ENCODE measurements at places on chromosomes 2 and 18. TPM values are rescaled to one million over a fixed set of nuclear protein-coding genes. Genes with fewer than 3 reads are reported as not detected.

ACKR3 gene
- 52.0 TPM for total RNA-seq

CYP27C1 gene
- 1.3 TPM for total RNA-seq

NTSR2 gene
- 1.1 TPM for total RNA-seq

SAG gene
- total RNA-seq, result not detected

- H3K4me3 ChIP-seq, result no peak overlapping the region
- no peaks in the 10 kb centered on the region for H3K36me3 ChIP-seq
- H3K4me1 ChIP-seq, result no peaks in the 10 kb centered on the region
- no peaks in the 10 kb centered on the region for H3K27me3 ChIP-seq
Measured at GRCh38 chr2:30325600-30326328, 94.4 kb downstream of the LBH start.

GRCh38 chr2:4604767-4605166 lies 901.4 kb downstream of the DCDC2C start:
- no peaks in the 10 kb centered on the region for H3K36me3 ChIP-seq
- H3K27ac ChIP-seq, result no peak overlapping the region
- H3K27me3 ChIP-seq, result no peaks in the 10 kb centered on the region
- H3K4me1 ChIP-seq, result no peaks in the 10 kb centered on the region

DNA sequence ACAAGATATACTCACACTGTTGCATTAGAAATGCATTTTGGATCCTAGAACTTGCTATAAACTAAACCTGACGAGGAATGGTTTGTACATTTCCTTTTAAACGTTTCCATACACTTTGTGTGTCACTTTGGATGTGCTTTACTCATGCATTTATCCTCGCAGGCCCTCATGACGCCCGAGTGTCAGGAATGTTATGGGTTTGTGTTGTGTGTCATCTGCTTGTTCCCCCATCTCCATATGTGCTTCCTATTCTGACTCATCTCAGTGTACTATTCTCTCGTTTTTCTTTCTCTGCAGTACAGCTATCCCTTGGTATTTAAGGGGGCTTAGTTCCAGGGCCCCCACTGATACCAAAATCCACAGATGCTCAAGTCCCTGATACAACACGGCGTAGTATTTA lies 121.5 kb upstream of the RASGRP3 start:
- no peak overlapping the region for H3K27ac ChIP-seq
- no peaks in the 10 kb centered on the region for H3K36me3 ChIP-seq
- DNase-seq, result no peak
- no peaks in the 10 kb centered on the region for H3K4me1 ChIP-seq
- H3K27me3 ChIP-seq, result no peaks in the 10 kb centered on the region

DNA sequence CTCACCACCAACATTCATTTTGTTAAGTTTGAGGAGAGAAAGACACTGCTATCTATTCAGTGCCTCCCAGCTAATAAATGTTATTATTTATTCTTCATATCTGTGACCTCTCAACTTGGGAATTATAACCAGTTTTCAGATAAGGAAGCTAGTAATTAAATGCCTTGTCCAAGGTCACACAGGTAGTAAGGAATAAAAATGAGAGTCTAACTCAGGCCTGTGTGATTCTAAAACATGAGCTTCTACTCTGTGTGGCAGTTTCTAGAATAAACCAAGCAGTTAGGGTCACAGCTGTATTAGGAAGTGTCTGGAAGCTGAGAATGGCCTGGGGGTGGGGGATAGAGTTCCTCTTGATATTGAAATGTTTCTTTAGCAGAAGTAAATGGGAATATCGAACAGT lies 137.8 kb upstream of the LRATD1 start:
- H3K36me3 ChIP-seq, result no peaks in the 10 kb centered on the region
- H3K4me3 ChIP-seq, result no peak overlapping the region
- no peak overlapping the region for H3K27ac ChIP-seq
- no peaks in the 10 kb centered on the region for H3K27me3 ChIP-seq
- no peaks in the 10 kb centered on the region for H3K4me1 ChIP-seq

GRCh38 chr18:11655606-11655932 lies 33.5 kb upstream of the GNAL start:
- no peak overlapping the region for H3K27ac ChIP-seq
- peaks cover 6% of the 10 kb centered on the region for H3K27me3 ChIP-seq
- no peaks in the 10 kb centered on the region for H3K36me3 ChIP-seq
- peaks cover 7% of the 10 kb centered on the region for H3K4me1 ChIP-seq

DNA sequence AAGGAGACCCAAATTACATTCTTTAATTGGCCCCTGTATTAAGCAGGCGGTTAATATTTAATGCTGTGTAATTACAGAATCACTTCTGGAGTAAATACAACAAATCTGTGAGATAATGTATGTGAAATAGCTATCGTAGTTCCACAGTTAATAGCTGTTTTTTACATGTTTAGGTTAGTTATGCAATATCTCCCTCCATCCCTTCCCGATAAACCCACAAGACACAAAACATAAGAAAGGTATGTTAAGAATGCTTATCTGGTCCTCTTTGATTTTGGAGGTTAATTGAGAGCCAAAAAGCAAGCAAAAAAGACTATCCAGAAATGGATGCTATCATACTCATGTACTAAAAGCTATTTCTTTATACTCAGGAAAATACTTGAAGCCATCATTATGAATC lies 49.1 kb downstream of the ZNF638 start:
- no peak overlapping the region for H3K27ac ChIP-seq
- no peak for DNase-seq
- no peaks in the 10 kb centered on the region for H3K4me1 ChIP-seq
- H3K4me3 ChIP-seq, result no peak overlapping the region
- H3K36me3 ChIP-seq, result peaks cover 11% of the 10 kb centered on the region
- H3K27me3 ChIP-seq, result no peaks in the 10 kb centered on the region

GRCh38 chr18:62354151-62354550 lies 29.0 kb downstream of the TNFRSF11A start:
- no peaks in the 10 kb centered on the region for H3K27me3 ChIP-seq
- H3K36me3 ChIP-seq, result no peaks in the 10 kb centered on the region
- no peak overlapping the region for H3K27ac ChIP-seq
- H3K4me1 ChIP-seq, result no peaks in the 10 kb centered on the region

GRCh38 chr18:11391661-11392060 lies 217.7 kb upstream of the SLC35G4 start:
- H3K27ac ChIP-seq, result no peak overlapping the region
- no peak for DNase-seq
- H3K36me3 ChIP-seq, result no peaks in the 10 kb centered on the region

- DNase-seq, result no peak
- H3K4me3 ChIP-seq, result no peak overlapping the region
- no peaks in the 10 kb centered on the region for H3K27me3 ChIP-seq
- no peak overlapping the region for H3K27ac ChIP-seq
Measured at GRCh38 chr18:44883671-44884070, 203.0 kb downstream of the SETBP1 start.

DNA sequence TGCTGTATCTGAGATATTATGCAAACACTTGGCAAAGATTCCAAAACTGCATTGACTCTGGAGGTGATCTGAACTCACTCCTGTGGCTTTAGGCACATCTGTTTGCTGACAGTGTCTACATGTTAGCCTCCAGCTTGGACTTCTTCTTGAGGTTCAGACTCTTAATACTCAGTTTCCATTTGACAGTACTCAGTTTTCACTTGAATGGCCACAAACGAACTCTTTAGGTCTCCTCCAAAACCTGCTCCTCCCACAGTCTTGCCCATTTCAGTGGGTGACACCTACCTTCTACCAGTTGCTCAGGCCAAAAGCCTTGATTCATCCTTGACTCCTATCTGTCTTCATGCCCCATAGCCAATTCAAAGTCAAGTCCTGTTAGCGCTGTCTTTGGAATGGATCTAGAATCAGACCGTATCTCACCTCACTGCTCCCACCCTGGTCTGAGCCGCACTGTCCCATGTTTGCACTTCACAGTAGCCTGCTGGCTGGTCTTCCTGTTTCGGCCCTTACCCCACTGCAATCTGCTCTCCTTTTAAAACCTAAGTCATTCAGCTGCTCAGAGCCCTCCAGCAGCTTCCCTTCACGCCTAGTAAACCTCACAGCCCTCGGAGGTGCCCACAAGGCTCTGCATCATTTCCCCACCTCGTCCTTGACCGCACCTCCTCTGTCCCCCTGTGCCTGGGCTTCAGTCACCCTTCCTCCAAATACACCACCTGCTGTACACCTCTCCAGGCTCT lies 10.5 kb downstream of the ATG16L1 start:
- H3K4me3 ChIP-seq, result no peak overlapping the region
- no peak overlapping the region for H3K27ac ChIP-seq
- H3K4me1 ChIP-seq, result no peaks in the 10 kb centered on the region

DNA sequence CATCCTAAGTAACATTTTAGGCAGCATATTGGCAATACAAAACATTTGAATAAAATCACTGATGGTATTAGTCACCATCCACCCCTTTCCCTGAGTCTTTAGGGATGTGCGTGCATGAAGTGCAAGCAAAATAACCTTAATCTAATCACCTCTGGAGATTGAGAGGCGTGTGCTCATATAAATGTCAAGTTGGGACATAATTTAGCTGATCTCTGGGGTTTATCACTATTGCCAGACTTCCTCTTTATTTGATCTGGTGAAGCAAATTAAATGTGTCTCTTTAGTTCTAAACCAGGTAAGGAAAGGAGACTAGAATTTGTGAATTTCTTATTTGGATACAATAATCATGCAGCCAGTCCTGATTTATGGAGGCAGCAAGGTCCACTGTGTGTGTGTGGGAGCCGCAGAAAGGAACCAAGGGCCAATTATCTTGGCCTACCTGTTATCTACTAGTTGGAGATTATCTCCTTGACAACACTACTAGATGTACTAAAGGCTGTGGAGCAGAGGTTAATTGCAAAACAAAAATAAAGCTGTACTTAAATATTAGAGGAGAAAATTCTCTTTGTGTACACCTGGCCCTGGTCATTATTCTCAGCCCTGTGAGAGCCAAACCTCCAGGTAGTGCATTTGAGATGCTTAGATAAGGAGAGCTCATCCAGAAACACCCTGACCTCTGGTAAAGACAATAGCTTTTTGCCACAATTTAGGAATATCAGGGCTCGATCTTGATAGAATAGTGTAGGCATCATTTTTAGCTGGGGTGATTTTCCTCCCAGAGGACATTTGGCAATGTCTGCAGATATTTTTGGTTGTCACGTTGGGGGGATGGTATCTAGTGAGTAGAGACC lies 78.2 kb downstream of the HRH4 start:
- H3K27ac ChIP-seq, result no peak overlapping the region
- H3K36me3 ChIP-seq, result no peaks in the 10 kb centered on the region
- no peak overlapping the region for H3K4me3 ChIP-seq
- no peaks in the 10 kb centered on the region for H3K4me1 ChIP-seq

DNA sequence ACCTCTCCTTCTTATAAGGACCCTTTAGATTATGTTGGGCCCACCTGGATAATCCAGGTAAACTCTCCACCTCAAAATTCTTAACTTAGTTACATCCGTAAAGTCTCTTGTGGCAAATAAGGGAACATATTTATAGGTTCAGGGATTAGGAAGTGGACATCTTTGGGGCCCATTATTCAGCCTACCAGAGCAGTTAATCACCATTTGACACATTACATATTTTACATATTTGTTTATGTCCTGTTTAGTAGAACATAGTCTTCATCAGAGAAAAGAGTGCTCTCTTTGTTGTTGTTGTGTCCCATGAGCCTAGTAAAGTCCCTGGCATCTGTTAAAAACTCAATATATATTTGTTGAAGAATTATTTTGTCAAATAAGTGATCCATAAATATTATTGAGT lies 134.0 kb upstream of the SPATS2L start:
- no peak for DNase-seq
- H3K27me3 ChIP-seq, result no peaks in the 10 kb centered on the region
- no peaks in the 10 kb centered on the region for H3K4me1 ChIP-seq
- no peaks in the 10 kb centered on the region for H3K36me3 ChIP-seq

Measured in spinal cord (tissue), 10 donors.